ENCODE measurements at places on chromosomes 1 and 21.

DNA sequence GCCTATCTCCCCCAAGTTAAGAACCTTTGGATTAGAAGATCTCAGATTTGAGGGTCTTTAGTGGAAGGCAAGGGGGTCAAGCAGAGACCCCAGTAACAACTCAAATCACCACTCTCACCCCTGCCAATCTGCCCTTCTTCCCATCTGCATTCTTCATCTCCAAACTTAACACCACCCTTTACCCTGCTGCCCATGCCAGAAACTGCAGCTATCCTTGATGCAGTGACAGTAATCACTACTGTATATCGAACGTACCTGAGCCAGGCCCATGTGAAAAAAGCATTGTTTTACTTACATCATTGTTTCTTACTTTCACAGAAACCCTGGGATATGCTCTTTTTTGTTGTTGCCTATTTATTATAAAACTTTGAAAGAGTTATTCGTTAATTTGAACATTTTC is 26.5 kb downstream of the NSUN4 start:
- no peak for DNase-seq

GRCh38 chr1:157193702-157194391 is 55.7 kb upstream of the ETV3 start:
- DNase-seq = peak; percentile 57

DNA sequence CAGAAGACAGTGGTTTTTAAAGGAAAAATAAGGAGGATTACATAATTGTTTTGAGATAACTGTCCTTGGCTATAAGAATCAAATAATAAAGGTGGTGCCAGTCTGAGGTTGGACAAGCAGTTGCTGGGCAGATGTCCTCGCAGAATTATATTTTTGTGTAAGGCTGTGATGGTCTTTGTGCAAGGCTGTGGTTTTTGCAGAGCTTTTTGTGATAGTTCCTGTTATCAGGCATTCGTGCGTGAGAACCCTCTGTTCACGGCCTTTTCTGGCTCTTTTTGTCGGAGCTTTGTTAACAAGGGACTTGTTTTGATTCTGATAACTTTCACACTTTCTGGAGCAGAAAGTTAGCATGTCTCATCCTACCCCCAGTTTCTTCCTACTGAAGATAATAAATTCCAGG is 33.4 kb downstream of the SH3BP5L start:
- DNase-seq = no peak

DNA sequence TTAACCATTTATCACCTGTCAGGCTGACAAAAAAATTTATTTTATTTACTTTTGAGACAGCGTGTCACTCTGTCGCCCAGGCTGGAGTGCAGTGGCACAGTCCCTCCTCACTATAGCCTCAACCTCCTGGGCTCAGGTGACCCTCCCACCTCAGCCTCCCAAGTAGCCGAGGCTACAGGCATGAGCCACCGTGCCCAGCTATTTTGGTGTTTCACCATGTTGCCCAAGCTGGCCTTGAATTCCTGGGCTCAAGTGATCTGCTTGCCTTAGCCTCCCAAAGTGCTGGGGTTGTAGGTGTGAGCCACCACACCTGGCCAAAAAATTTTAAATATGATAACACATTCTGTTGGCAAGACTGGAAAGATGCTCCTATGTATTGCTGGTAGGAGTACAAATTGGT is 11.1 kb downstream of the IPO9 start:
- no peak for DNase-seq

GRCh38 chr1:110433213-110433612 is 17.7 kb upstream of the PROK1 start:
- no peak for DNase-seq

DNA sequence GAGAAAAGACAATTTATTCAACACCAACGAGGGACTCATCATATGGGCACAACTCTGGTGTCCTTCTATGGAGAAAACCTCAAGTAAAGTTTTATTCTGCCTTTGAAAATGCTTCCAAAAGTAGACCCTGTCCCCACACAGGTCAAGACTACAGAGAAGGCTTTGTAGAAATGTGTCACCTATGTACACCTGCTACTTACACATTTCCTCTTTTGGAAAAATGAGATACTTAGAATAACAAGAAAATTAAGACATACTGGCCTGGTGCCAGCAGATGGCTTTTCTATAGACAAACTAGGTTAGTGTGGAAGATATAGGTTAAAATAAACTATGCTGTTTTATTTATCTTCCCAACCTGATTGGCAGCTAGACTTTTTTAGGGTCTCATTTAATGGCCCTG is 13.6 kb downstream of the POGK start:
- DNase-seq = no peak

- DNase-seq = no peak
Observed at GRCh38 chr1:30523055-30524020, 200.0 kb downstream of the MATN1 start.

DNA sequence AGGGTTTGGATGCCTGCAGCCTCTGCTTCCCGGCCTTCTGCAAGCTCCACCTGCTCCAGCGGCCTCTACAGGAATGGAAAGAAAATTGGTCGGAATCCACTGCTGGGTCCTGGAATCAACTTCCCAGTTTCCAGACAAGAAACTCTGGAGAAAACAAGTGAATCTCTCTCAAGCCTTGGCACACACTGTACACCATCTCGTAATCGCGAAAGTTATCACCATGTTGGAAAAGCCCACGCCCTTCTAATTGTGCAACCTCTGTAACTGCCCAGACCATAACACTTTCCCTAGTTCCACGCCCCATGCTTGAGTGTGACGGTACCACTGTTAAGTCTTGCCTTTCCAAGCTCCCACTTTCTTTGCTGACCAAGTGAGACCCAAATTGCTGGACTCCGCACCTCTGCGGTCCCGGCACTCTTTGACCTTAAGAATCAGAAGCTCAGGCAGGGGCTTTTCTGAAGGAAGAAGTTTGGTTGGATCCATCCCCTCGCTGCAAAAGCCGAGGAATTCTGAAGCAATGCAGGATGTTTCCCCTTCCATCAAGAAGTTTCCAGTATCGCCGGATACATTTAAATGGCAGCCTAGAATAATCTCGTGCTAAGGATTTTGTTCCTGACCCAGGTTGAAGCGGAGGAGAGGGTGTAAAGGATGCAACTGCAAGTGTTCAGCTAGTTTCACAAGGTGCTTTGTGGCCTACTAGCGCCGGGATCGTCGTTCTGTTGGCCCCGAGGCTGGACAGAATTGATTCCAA is 6.2 kb downstream of the NR5A2 start:
- DNase-seq = no peak
